T-cell (primary cell): ENCODE measurements at places on chromosomes 5 and 9.

DNA sequence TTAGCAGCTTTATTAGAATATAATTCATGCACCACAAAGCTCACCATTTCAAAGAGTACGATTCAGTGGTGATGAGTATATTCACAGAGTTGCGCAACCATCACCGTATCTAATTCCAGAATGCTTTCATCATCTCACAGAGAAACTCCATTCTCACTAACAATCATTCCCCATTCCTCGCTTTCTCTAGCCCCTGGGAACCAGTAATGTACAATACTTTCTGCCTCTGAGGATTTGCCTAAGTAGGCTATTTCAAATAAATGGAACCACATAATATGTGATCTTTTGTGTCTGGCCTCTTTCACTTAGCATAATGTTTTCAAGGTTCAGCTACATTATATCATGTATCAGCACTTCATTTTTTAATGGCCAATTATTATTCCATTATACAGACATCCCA lies 145.1 kb upstream of the ADAMTS16 start:
- DNase-seq: no peak

- DNase-seq: no peak
Observed at GRCh38 chr5:26245321-26245720, 793.1 kb downstream of the CDH9 start.

- no peak for DNase-seq
Observed at GRCh38 chr9:107645464-107645833, 155.9 kb upstream of the KLF4 start.

DNA sequence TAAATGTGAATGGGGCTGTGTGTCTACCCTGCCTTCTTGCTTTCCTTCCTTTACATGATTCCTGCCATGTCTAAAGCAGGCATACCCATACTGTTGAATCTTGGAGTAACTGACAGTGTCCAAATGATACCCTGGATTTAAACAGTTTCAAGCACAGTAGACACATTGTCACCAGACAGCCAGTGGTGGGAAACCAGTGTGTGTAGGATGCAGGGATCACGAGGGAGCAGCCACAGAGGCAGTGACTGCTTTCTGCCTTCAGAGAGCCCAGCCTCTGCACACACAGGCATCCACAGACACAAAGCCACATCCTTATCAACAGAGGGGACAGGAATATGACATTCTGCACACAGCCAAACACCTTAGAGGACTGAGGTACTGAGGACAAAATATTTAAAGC lies 184.2 kb upstream of the TBCA start:
- no peak for DNase-seq

- peak; percentile 6 for DNase-seq
Observed at GRCh38 chr5:66553916-66554575, 42.1 kb upstream of the MAST4 start.

DNA sequence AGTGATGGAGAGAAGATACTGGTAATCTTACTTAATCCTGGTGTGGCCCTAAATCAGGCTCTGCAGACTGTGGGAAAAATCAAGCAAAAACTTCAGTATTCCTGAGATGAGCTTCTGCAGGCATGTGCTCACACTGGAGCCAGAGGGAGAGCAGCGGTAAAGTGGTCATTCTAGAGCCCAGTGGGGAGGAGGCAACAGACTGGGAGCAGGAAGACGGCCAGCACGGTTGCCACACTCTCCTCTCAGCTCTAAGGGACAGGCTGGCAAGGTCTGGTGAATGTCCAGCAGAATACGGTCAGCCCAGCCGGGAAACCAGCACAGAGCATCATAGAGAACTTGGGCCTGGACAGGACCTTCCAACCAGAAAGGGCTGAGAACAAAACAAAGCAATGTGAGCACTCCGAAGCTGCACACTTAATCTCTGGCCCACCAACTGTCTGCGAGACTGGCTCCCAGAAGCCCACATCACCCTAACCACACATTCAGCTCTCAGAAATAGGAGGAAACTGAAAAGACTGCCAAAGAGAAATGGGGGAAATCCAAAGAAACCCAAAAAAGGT lies 30.3 kb downstream of the MED27 start:
- no peak for DNase-seq

DNA sequence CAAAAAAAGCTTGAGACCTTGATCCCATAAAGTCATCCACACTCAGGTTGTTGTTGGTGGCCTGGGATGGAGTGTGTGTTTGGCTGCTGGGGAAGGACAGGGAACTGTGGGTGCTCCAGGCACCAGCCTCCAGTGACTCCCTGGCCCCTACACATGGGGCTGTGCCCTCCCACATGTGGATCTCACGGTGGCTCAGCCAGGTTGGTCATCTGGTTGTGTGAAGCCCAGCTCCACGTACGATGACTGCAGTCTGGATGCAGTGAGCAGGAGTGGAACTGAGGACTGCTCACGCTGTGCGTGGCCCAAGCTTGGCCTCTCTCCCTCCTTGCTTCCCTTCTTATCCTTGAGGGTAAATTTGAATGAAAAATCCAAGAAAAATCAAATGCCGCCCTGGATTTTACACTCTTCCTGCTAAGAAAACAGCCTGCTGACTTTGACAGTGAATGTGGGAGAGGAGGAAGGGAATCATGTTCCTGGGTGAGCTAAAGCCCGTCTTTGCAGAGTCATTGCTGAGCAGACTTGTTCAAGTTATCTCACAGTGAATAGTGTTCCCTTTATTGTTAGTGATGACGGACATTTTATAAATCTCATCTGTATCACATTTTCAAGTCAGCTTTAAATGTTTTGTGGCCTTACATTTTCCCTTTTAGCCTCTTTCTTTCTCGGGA lies 65.1 kb upstream of the CACNA1B start:
- no peak for DNase-seq

- no peak for DNase-seq
Observed at GRCh38 chr5:52743529-52743928, 44.2 kb upstream of the ITGA1 start.

DNA sequence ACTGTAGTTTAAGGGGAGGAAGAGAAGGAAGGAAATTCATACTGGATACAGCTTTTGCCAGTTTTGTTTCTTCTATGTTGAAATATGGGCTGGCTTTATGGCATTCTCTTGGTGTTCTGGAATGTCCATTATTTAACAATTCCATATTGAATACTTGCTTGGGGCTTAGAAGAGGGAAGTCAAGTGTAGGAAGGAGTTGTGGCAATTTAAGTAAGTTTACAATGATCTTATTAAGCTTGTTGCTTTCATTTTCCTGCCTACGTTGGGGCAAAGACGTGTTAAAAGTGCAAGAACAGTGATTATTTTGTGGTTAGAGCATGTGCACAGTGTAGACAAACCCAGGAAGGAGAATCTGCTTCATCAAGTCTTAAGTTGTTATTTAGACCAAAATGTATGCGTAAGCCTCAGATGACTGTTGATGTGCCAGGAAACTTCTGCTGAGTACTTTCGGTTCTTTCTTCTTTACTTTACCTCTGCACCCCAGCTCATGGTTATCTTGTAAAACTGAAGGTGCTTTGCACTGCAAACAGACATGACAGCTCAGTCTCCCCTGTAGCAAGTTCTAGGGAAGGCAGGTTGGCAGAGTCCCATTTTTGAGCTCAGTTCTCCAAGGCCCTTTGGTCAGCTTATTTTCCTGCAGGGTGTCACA lies 75.8 kb downstream of the F2RL2 start:
- peak; percentile 47 for DNase-seq

- no peak for DNase-seq
Observed at GRCh38 chr5:180494510-180495181, 467 bp downstream of the CNOT6 start.

DNA sequence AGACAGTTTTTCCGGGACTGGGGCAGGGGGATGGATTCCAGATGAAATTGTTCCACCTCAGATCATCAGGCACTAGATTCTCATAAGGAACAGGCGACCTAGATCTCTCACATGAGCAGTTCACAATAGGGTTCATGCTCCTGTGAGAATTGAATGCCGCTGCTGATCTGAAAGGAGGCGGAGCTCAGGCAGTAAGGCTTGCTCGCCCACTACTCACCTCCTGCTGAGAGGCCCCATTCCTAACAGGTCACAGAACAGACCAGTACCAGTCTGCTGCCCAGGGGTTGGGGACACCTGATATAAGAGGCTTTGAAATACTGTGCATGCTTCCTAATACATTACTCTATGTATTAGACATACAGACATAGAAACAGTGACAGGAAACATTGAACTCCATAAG lies 41.1 kb downstream of the PTPRD start:
- no peak for DNase-seq

GRCh38 chr5:135210286-135211055 lies 176.4 kb upstream of the PITX1 start:
- no peak for DNase-seq

DNA sequence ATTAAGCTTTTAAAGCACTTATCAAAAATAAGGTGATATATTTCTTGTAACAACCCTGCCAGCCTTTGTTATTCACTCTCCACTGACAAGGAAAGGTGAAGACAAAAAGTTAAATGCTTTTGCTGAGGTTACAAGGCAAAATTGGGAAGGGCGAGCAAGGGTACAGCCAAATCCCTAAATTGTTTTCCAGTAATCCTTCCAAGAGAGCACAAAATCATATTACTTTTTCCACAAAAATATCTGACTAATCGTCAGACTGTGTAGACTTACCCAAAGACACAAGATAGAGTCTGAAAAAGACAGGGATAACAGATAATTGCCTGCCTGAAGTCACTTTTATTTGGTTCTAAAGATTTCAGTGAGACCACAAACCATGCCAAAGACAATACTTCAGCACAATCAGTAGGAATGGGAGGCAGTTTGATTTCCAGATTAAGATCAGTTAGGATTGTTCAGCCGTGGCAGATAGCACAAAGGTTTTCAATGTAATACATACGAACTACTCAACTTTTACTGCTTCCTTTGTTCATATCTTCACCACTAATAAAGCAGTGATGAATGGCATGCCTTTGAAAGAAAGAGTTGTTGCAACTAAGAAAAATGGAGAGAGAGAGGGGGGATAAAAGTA lies 383.8 kb upstream of the TUSC1 start:
- DNase-seq: no peak

DNA sequence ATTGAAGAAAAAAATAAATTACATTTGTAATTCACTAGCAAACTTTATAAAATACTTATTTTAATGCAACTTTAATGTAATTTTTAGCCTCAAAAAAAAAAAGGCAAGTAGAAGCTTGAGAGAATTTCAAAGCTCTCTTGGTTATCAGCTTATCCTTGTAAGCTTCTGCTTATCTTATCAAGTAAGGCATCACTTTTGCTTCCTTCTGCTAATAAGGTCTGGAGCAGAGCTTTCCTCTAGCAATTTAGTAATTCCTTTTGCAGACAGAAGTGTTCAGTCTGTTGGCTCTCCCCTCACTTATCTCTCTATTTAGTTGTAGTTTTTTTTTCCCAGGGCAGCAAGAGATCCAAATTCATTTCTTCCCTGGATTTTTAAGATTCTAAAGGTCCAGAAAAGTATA lies 525.0 kb downstream of the ISL1 start:
- DNase-seq: no peak

GRCh38 chr5:26239588-26239987 lies 798.8 kb downstream of the CDH9 start:
- DNase-seq: no peak

- DNase-seq: no peak
Observed at GRCh38 chr9:87703636-87704276, 22.2 kb upstream of the CTSL start.

GRCh38 chr5:178839319-178839704 lies 20.4 kb upstream of the ZNF354B start:
- DNase-seq: peak; percentile 36

GRCh38 chr9:88268886-88269285 lies 119.4 kb upstream of the SPIN1 start:
- DNase-seq: no peak

DNA sequence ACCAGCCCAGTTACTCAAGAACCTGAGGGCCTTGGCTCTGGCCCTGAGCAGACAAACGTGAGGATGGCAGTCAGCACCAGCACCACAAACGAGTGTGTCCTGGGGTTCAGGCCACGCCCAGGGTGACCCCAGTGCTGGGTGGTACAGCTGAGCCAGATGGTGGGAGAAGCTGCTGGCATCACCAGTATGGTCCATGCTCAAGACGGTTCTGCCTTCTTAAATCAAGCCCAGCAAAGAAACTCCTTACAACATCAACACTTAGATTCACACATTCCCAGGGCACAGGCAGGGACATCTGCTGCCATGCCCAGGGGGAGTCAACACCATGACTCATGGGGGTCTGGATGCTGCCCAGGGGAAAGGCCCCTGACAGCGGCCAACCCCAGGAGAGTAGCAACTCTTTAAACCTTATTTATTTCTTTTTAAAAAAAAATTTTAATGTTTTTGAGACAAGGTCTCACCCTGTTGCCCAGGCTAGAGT lies 31.3 kb downstream of the IPPK start:
- no peak for DNase-seq

DNA sequence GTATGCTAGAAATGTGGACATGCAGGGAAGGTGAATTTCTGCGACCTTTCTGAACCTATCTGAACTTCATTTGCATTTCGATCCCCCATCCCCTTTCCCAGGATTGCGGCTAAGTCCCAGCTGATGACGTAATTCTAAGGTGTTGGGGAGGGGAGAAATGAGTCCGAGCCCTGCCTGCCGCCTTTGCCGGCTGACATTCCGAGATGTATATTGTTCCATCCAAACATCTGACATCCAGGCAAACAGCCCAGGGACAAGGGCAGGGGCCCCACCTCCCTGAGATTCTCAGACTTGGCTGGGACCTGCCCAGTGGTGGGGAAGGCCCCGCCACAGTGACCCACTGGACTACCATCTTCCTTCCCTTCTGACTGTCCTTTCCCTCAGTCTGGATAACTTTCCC lies 494.6 kb downstream of the ENC1 start:
- DNase-seq: no peak
